Esophagus muscularis mucosa (tissue), 4 donors: ENCODE measurements at places on chromosomes 1 and 21. TPM values are rescaled to one million over a fixed set of nuclear protein-coding genes. Genes with fewer than 3 reads are reported as not detected.

DPT gene
- total RNA-seq = 151 TPM

SYT14 gene
- 0.13 TPM for total RNA-seq

XKR8 gene
- total RNA-seq = 12.2 TPM

CHTOP gene
- total RNA-seq = 43.8 TPM

FCRL6 gene
- 0.45 TPM for total RNA-seq

CASQ2 gene
- total RNA-seq = 138 TPM

DPYD gene
- 31.1 TPM for total RNA-seq

GCSAML gene
- 0.23 TPM for total RNA-seq

CLDN17 gene
- not detected for total RNA-seq

CHRM3 gene
- 118 TPM for total RNA-seq
